Naive thymus-derived CD8-positive, alpha-beta T cell (primary cell): ENCODE measurements at places on chromosomes 5 and 9. TPM values are rescaled to one million over a fixed set of nuclear protein-coding genes. Genes with fewer than 3 reads are reported as not detected.

GRCh38 chr5:31090467-31090866 is 103.0 kb upstream of the CDH6 start:
- no peak overlapping the region for H3K27ac ChIP-seq
- DNase-seq = no peak
- no peaks in the 10 kb centered on the region for H3K36me3 ChIP-seq
- H3K4me3 ChIP-seq = no peak overlapping the region

The BNC2 gene
- total RNA-seq = not detected

The TMEM215 gene
- total RNA-seq = not detected

- DNase-seq = no peak
- H3K36me3 ChIP-seq = no peaks in the 10 kb centered on the region
- no peaks in the 10 kb centered on the region for H3K4me1 ChIP-seq
- no peak overlapping the region for H3K27ac ChIP-seq
Observed at GRCh38 chr5:147565524-147565923, 55.7 kb upstream of the DPYSL3 start.

GRCh38 chr9:91845879-91846278 is 104.1 kb downstream of the ROR2 start:
- H3K4me3 ChIP-seq = no peak overlapping the region
- H3K36me3 ChIP-seq = no peaks in the 10 kb centered on the region
- peaks cover 12% of the 10 kb centered on the region for H3K27me3 ChIP-seq

The SAXO1 gene
- 0.26 TPM for total RNA-seq

- H3K4me3 ChIP-seq = no peak overlapping the region
- no peaks in the 10 kb centered on the region for H3K36me3 ChIP-seq
- no peak for DNase-seq
- H3K4me1 ChIP-seq = no peaks in the 10 kb centered on the region
- H3K27me3 ChIP-seq = peaks cover 60% of the 10 kb centered on the region
- H3K27ac ChIP-seq = no peak overlapping the region
Observed at GRCh38 chr9:126108240-126108639, 218.4 kb upstream of the MVB12B start.

The C9 gene
- total RNA-seq = not detected

- H3K4me3 ChIP-seq = no peak overlapping the region
- DNase-seq = no peak
- no peaks in the 10 kb centered on the region for H3K36me3 ChIP-seq
- H3K4me1 ChIP-seq = peaks cover 3% of the 10 kb centered on the region
- H3K27ac ChIP-seq = no peak overlapping the region
Observed at GRCh38 chr9:21766096-21766495, 36.3 kb upstream of the MTAP start.

The IZUMO3 gene
- total RNA-seq = not detected

DNA sequence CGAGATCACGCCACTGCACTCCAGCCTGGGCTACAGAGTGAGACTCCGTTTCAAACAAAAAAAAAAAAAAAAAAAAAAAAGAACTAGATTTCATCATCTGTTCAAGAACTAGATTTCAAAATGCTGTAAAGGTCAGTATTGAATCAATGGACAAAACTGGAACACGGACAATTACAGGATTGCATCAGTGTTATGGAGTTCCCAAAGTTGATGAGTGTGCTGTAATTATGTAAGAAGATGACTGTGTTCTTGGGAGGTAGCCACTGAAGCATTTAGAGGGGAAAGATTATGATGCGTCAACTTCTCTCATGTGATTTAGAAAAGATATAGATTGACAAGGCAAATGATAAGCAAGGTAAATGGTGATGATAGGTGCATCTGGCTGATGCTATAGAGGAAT is 6.5 kb downstream of the FAM240B start:
- H3K27me3 ChIP-seq = peaks cover 12% of the 10 kb centered on the region
- DNase-seq = no peak
- no peak overlapping the region for H3K4me3 ChIP-seq
- no peaks in the 10 kb centered on the region for H3K4me1 ChIP-seq
- H3K27ac ChIP-seq = no peak overlapping the region

DNA sequence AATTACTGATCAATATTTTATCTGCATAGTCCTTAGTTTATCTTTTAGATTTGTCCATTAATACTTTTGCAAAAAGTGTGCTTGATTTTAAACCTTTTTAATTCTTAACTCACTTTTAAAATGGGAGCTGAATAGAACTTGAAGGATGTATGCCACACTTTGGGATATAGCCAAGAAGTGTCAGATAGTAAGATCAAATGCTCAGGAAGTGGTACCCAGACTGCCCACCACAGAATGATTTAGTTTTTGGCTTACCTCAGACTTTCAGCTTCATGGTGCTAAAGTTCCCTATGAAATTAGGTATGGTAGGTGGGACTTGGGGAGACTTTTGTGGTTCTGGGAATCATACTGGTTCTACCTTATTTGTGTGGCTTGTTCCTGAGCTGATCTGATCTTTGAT is 14.7 kb downstream of the FOCAD start:
- no peaks in the 10 kb centered on the region for H3K27me3 ChIP-seq
- DNase-seq = no peak

DNA sequence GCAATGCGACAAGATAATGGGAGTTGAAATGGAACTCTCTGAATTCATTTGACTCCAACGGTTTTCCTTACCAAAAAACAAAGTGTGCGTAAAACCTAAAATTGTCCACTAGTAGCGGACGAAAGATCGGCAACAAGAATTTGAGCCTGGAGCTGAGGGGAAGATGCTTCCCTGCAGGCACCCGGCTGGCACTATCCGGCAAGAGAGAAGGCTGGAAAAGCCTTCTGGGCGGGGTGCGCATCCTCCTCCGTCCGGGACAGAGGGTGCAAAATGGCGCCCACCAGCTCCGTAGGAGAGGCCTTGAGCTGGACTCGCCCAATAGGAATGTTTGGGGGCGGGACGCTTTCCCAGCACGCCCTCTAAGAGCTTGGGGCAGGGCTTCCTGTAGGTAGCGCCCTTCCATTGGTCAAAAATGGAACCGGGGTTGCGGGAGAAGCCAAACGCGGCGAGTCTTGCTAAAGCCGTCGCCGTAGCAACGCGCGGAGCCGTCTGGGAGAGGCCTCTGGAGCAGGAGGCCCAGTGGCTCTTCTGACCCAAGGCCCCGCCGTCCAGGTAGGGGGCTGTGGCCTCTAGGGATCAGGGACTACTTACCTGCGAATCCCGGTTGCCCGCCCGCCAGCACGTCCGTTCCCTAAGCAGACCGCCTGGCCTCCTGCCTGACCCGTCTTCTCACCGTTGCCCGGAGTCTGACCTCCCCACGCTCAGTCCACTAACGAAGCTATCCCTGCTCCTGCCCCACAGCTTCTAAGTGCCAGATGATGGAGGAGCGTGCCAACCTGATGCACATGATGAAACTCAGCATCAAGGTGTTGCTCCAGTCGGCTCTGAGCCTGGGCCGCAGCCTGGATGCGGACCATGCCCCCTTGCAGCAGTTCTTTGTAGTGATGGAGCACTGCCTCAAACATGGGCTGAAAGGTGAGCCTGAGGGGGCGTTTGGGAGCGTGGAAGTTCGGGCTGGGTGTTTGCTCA is 9.2 kb downstream of the RUFY1 start:
- H3K4me1 ChIP-seq = peaks cover 37% of the 10 kb centered on the region
- peak overlapping the region; percentile 94 for H3K27ac ChIP-seq
- DNase-seq = peak; percentile 93
- H3K4me3 ChIP-seq = peak overlapping the region; percentile 93

DNA sequence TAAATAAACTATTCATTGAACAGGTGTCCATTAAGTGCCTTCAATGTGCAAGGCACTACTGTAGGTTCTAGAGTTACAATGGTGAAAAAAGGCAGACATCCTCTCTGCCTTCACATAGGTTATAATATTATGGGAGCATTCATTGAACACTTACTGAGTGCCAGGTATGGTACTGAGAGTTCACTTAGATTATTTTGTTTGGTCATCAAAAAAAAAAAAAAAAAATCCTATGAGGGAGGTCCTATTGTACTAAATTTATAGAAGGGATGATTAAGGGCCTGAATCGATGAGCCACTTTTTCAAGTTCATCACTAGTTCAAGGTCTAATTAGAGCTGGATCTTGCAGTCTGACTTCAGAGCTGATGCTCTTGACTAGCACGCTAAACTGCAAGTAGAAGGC is 22.8 kb upstream of the PANK3 start:
- H3K27me3 ChIP-seq = peaks cover 14% of the 10 kb centered on the region
- no peak for DNase-seq
- no peaks in the 10 kb centered on the region for H3K4me1 ChIP-seq
- peaks cover 4% of the 10 kb centered on the region for H3K36me3 ChIP-seq
- H3K27ac ChIP-seq = no peak overlapping the region

DNA sequence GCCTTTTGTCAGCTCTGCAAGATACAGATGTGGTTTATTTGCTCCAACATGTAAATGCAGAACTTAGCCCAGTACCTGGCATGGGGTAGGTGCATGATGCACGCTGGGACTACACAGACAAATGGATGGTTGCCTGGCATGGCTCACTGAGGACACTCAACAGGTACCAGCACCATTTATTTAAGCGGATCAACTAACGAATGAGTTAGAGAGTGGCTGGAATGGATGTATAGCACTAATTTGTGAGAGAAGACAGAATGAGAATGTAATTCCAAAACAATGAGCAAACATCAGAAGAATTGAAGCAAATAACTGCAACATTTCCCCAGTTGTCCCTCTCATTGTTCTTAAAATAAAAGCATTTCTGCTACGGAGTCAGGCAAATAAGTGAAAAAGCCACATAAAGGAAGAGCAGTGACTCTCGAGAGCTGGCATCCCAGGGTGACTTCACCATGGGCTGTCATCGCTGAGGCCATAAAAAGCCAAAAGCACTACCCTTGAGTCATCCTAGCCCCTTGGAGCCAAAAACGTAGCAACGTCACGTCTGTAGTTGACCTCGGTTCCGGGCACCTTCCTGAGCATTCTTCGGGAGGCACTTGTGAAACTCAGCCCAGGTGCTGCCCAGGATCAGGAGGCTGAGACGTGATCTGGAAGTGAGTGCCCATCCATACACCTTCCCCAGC is 290.3 kb downstream of the NSG2 start:
- H3K27ac ChIP-seq = no peak overlapping the region
- H3K4me1 ChIP-seq = no peaks in the 10 kb centered on the region
- H3K36me3 ChIP-seq = no peaks in the 10 kb centered on the region
- no peak for DNase-seq

GRCh38 chr5:39759701-39760100 is 334.9 kb upstream of the DAB2 start:
- no peaks in the 10 kb centered on the region for H3K27me3 ChIP-seq
- H3K36me3 ChIP-seq = no peaks in the 10 kb centered on the region
- H3K4me1 ChIP-seq = no peaks in the 10 kb centered on the region
- H3K4me3 ChIP-seq = no peak overlapping the region
- no peak overlapping the region for H3K27ac ChIP-seq

GRCh38 chr5:20654746-20655145 is 666.7 kb upstream of the CDH18 start:
- H3K4me3 ChIP-seq = no peak overlapping the region
- H3K27ac ChIP-seq = no peak overlapping the region
- H3K4me1 ChIP-seq = no peaks in the 10 kb centered on the region
- H3K27me3 ChIP-seq = no peaks in the 10 kb centered on the region
- no peaks in the 10 kb centered on the region for H3K36me3 ChIP-seq

The RNF208 gene
- total RNA-seq = 1.7 TPM
